H7 (cell line): ENCODE measurements at places on chromosomes 5 and 9. TPM values are rescaled to one million over a fixed set of nuclear protein-coding genes. Genes with fewer than 3 reads are reported as not detected.

GRCh38 chr9:93815135-93815534 is 140.0 kb downstream of the BARX1 start:
- peak; percentile 13 for DNase-seq

- no peak for DNase-seq
Observed at GRCh38 chr9:105426657-105427056, 21.2 kb upstream of the FSD1L start.

DNA sequence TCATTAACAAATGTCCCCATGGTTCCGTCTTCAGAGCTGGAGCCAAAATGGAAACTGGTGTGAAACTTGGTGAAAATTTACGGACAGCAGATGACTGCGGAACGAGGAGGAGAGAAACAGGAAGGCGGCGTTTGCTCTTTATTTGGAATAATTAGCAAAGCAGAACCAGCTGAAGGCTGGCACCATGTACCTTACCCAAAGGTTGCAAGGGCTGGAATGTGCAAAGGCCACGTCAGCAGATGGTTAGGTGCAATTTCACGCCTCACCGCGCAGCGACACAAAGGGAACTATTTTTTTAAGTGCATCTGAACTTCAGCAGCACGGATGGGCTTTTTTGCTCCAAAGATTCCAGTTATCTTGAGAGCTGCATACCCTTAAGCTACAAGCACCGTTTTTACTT is 127.4 kb downstream of the COL23A1 start:
- peak; percentile 22 for DNase-seq

DNA sequence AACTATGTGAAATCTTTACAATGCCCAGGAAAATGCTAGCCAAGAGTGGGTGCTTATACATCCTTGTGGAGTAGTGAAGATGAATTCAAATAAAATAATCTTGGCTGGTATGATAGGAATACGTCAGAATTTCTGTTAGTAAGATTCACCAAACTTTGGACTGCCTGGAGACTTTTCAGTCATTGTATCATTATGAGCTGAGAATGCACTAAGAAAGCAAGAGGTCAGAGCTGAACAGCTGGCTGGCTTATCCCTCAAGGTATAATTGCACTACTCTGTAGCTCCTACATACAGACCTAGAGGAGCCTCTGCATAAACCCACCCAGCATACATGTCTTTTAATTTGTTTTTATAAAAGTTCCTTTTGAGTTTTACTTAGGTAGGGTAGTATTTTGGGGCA is 568.5 kb upstream of the RIOK2 start:
- DNase-seq: no peak

- DNase-seq: no peak
Observed at GRCh38 chr5:125554355-125554754, 807.9 kb upstream of the ZNF608 start.

DNA sequence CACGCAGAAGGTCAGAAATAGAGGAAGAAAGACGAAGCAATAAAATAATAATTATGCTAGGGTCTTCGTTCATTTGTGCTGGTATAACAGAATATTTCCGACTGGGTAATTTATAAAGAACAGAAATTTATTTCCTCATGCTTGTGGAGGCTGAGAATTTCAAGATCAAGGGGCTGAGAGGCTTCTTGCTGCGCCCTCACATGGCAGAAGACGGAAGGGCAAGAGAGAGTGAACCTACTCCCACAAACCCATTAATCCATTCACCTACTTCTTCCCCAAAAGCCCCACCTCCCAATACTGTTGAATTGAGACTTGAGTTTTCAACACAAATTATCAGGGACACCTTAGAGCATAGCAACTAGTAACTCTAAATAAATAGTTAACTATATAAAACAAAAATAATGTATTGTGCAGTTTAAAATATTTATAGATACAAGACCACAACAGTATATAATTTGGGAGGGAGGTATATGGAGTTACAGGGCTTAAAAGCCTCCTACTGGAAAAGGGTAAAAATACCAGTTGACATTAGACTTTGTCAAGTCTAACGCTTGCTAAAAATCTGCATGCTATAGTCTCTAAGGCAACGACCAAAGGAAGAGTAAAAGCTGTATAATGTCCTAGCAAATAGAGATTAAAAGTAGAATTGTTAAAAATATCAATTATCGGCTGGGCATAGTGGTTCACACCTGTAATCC is 40.3 kb upstream of the NAA35 start:
- DNase-seq: peak; percentile 59

GRCh38 chr9:17578577-17578910 is 322 bp upstream of the SH3GL2 start:
- DNase-seq: no peak

- no peak for DNase-seq
Observed at GRCh38 chr5:90020575-90021538, 388.7 kb downstream of the CETN3 start.

DNA sequence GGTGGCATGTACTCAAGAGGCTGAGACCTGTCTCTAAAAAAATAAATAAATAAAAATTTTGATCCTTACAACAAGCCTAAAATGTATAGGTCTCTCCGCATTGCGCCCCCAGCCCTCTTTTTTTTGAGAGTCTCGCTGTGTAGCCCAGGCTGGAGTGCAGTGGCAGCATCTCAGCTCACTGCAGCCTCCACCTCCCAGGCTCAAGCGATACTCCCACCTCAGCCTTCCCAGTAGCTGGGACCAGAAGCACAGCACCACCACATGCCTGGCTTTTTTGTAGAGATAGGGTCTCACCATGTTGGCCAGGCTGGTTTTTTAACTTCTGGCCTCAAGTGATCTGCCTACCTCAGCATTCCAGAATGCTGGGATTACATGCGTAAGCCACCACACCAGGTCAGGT is 2.2 kb upstream of the GARIN3 start:
- no peak for DNase-seq

GRCh38 chr9:112140936-112141335 is 34.2 kb downstream of the SUSD1 start:
- no peak for DNase-seq

DNA sequence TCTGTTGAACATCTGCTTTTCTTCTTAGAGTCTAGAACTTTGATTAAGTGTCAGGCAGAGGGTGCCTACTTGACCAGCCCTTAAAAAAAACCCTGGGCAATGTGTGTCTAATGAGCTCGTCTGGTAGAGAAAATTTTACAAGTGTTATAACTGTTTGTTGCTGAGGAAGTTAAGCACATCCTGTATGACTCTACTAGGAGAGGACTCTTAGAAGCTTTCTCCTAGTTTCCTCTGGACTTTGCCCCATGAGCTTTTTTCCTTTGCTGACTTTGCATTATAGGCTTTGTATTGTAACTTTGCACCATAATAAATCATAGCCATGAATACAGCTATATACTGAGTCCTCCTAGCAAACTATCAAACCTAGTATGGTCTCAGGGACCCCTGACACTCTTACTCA is 39.4 kb downstream of the GNG10 start:
- no peak for DNase-seq

DNA sequence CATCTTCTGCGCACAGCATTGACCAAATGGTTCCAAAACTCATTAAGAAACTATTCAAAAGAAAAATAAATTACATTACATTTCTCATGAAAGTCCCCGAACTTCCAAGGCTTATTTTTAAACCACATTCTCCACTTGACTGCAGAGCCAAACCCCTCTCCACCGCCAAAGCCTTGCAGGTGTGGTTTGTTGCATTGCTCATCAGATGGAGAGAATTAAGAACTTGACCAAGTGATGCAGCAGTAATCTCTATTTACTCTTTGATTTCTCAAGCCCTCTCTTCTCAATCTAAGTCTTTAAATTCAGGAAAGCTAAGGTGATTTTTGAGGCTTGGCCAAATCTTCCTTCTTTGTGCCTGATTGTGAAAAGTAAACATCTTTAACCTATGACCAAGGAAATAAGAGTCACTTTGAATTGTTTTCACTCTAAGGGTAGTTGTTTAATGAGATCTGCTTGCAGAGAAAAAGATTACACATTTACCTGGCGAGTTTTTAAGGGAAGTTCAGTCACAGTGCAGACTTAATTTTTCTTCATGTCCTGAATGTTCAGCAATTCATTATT is 290.5 kb upstream of the ITGA1 start:
- no peak for DNase-seq

- DNase-seq: no peak
Observed at GRCh38 chr5:101676646-101677045, 619.4 kb downstream of the SLCO4C1 start.

- no peak for DNase-seq
Observed at GRCh38 chr5:171906703-171907590, 99.5 kb downstream of the FBXW11 start.

GRCh38 chr5:39376293-39376714 is 12.0 kb upstream of the C9 start:
- DNase-seq: peak; percentile 27

- no peak for DNase-seq
Observed at GRCh38 chr5:167770461-167770860, 521.0 kb upstream of the WWC1 start.

GRCh38 chr9:13787234-13787833 is 507.8 kb upstream of the MPDZ start:
- no peak for DNase-seq

GRCh38 chr5:170368586-170368985 is 20.6 kb downstream of the KCNMB1 start:
- DNase-seq: no peak

DNA sequence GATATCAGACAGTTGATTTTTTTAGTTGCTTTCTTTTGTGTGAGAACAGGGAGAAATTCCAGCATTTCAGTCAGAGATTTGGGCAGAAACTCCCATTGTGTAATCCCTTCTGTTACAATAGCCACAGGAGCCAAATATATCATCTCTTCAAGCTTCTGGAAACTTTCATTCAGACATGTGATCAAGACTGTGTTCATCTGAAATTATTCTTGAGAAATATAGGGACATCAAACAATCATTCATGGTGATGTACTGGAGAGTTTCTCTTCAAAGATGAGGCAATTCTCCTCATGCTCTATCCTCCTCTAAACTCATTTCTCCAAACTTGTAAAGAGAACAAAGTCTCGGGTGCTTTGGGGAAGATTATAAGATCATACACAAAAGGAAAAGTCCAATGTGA is 35.2 kb upstream of the CSNK1G3 start:
- DNase-seq: no peak

DNA sequence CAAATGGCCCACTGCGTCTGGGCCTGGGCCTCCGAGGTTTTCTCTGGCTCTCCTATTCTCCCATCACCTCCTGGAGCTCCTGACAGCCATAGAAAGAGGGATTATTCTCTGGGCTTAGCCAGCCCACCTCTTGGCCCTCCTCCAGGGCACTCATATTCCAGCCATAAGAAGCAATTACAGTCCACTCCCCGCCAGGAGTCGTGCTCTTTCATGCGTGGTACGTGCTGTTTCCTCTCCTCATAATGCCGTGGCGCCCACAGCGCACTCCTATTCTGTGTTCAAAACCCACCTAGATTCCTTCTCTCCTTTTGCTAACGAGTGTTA is 240.8 kb upstream of the ZNF462 start:
- DNase-seq: no peak

- no peak for DNase-seq
Observed at GRCh38 chr9:70340572-70340971, 73.9 kb downstream of the KLF9 start.

DNA sequence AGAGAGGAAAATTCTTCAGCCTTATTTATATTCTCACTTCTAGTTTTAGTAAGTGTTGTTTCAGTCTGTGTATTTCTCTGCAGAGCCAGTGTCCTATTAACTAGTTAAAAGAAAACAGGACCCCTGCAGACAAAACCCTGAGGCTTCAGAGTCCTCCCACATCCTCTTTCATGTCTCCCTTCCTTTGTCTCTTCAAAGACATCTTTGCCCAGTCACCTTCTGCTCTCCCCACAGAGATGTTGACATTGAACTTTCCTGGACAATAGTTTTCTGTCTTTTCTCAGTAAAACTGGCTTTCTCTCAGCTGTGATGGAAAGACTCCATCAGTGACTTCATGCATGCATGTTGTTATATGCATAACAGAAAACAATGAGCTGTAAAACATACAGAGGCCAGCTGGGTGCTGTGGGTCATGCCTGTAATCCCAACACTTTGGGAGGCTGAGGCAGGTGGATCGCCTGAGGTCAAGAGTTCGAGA is 20.2 kb downstream of the GRAMD2B start:
- DNase-seq: no peak

DNA sequence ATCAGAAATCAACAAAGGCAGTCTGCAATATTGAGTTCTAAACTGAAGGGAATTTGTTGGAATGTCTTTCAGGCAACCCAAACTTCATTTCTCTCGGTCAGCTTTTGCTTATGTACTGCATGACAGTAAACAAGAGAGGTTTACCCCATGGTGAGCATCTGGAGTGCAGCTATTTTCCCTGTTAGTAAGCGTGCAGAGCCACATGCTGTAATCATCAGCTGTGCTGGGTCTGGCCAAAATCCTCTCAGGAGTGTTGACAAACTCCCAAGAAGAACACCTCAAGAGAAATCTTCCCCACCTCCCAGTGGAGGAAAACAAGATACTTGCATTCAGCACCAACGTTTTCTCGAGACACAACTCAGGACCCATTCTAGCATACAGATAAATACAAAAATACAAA is 83.6 kb upstream of the ADAMTSL1 start:
- no peak for DNase-seq

GRCh38 chr5:36443941-36444340 is 142.2 kb upstream of the RANBP3L start:
- no peak for DNase-seq

DNA sequence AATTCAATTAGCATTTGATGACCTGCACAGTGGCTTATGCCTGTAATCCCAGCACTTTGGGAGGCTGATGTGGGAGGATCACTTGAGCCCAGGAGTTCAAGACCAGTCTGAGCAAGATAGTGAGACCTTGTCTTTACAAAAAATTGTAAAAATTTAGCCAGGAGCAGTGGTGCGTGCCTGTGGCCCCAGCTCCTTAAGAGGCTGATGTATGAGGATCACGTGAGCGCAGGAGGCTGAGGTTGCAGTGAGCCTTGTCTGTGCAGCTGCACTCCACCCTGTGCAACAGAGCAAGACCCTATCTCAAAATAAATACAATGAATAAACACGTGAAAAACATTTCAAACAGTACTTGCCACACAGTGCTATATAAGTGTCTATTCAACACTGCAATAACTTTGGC is 4.2 kb downstream of the ABCA1 start:
- no peak for DNase-seq

DNA sequence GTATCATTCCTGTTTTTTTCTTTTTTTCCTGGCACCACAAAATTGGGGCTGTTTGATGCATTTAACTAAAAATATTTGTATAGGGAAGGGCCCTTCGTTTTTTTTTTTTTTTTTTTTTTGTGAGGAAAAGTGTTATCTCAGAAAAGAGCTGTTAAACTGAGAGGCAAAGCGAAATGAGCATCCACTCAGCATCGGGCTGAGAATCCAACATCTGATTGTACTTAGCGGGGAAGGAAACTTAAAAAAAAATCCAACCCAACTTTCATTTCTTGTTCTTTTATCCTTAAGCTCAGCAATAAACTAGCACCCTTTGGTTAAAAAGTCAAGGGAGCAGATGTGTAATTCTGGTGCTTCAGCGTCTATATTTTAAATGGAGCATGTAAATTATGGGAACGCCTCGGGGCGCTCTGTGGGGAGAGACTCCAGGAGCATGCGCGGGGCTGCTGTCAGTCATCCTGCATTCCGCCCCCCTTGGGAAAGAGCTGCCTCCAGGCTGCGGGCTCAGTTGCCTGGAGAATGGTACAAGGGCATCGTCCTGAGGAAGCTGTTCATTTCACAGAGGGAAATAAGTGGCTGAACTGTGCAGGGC is 33.3 kb downstream of the DMRT2 start:
- DNase-seq: peak; percentile 78

Gene DND1
- total RNA-seq: 0.83 and 0.85 TPM in 2 replicates

Gene GDA
- 3.1 and 3.3 TPM in 2 replicates for total RNA-seq

Gene CORO2A
- total RNA-seq: 30.5 and 32.1 TPM in 2 replicates

Gene PLAC8L1
- total RNA-seq: 0.44 and 0.59 TPM in 2 replicates

Gene SLC22A4
- total RNA-seq: 0.17 and 0.81 TPM in 2 replicates

Gene HAVCR2
- 0.18 and 0.31 TPM in 2 replicates for total RNA-seq

Gene HTR4
- total RNA-seq: not detected in 2 replicates

Gene IFNA13
- total RNA-seq: not detected in 2 replicates

Gene CDH6
- 5.3 and 6.1 TPM in 2 replicates for total RNA-seq

Gene IL6ST
- total RNA-seq: 7.8 and 13.4 TPM in 2 replicates

Gene POLK
- 8.6 and 12.5 TPM in 2 replicates for total RNA-seq

Gene FOXI1
- total RNA-seq: 0.07 TPM in 1 of 2 replicates, not detected in the other
